Stimulated activated CD8-positive, alpha-beta memory T cell treated with anti-CD3 and anti-CD28 coated beads, Interleukin-15, amount 100 ng/mL, for 24 hours (primary cell): ENCODE measurements at places on chromosomes 1 and 21.

GRCh38 chr1:228974273-228974672, 239.0 kb downstream of the RHOU start:
- no peak for DNase-seq

GRCh38 chr1:12714710-12715475, 1.0 kb upstream of the AADACL3 start:
- no peak for DNase-seq

- no peak for DNase-seq
These were observed 37.0 kb downstream of the ZNF281 start for GRCh38 chr1:200372885-200373181.

- no peak for DNase-seq
These were observed 19.6 kb downstream of the NEGR1 start for GRCh38 chr1:72262735-72263134.

GRCh38 chr1:156625436-156626078, 6.3 kb downstream of the HAPLN2 start:
- peak; percentile 35 for DNase-seq

DNA sequence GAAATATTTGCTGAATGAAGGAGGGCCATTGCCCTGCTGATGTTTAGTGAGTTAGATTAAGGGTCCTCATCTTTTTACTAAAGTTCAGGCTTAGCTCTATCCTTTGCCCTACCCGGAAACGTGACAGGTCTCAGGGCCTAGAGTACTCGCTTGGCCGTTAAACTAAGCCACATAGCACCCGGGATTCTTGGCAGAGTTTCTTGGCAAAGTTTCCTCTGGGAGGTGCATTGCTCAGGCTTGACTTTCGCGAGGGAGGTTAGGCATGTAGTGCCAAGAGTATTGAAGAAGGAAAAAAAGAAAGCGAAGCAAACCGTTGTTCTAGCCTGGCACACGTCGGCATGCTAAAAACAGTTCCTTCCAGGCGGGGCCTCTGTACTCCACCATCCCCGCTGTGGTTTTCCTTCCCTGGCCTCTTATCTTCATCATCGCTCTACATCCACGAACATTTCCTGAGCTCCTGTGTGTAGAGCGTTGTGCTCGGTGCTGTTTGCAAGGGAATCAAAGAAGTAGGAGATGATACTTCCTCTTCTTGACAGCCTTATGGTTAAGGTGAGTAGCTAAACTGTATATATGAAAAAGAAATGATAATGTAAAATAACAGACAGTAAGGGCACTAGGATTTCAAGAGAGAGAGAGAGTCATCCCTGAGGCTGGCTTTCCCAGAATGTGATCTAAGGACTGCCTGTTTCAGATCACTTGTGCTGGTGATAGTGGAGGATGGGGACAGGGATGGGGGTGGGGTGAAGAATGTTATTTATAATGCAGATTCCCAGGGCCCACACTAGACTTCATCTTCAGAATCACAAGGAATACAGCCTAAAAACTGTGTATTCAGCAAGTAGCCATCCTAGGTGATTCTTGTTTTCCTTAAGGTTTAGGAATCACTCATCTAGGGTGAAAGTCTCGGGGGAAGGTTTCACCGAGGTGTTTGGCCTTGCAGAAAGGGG, 18.8 kb downstream of the RNF220 start:
- DNase-seq: no peak
